ENCODE measurements at places on chromosomes 1 and 21.

GRCh38 chr1:215507119-215507518, 60.0 kb upstream of the KCTD3 start:
- DNase-seq = no peak

DNA sequence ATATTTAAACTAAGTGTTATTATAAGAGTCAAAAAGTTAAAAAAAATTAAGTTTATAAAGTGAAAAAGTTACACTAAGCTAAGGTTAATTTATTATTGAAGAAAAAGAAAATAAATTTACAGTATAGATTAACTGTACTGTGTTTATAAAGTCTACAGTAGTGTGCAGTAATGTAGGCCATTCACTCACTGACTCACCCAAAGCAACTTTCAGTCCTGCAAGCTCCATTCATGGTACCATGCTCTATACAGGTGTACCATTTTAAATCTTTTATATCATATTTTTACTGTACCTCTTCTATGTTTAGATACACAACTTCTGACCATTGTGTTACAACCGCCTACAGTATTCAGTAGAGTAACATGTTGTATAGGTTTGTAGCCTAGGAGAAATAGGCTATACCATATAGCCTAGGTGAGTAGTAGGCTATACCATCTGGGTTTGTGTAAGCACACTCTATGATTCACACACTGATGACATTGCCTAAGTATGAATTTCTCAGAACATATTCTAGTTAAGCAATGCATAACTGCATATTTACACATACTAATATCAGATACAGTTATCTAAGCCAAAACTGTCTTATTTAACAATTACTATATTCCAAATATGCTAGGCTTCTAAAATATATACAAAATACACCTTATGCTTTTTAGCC, 80.6 kb upstream of the GFI1 start:
- no peak for DNase-seq

GRCh38 chr1:161013131-161013487, 7.8 kb downstream of the F11R start:
- no peak for DNase-seq

DNA sequence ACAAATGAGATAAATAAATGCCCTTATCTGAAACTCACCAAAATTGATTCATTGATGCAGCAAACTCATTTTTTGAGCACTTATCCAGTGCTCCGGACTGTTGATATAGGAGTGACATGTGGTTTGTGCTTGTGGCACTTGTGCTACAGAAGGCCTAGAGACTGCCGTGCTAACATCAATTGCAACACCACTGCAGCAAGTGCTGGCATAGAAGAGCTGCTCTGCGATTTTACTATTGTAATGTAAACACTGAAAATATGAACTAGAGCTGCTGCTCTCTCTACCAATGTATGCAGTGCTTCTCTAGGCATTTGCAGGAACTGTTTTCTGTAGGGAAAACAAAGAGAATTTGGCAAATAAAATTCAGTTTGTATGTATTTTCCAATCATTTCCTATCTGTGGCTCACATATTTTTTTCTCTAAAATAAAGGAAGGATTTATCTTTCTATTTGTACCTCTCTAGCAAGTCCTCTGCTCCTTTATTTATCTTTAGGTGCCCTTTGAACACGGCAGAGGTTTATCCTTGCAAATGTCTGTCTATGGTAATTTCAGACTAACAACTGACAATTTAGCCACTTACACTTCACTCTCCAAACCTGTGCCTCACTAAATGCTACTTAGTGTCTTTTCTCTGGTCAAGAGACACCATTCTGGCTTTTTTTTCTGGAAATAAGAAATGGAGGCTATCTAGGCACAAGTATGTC, 409.5 kb upstream of the ADGRL2 start:
- peak; percentile 17 for DNase-seq

DNA sequence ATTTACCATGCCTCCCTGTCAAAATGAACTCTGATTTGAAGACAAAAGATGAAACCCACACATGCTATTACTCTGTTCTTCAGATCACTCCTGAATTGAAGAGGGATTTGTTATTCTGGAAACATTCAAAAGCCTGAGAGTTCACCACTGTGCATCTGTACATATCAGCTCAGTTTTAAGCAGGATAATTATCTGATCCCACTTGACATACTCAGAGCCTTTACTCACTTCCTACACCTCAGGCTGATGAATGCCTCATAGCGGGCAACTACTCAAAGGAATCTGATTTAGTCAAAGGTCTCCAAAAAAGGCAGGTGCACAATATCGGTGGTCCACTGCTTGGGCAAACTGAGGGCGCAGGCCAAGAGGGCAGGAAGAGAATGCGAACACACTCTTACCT, 47.5 kb upstream of the LPAR3 start:
- DNase-seq = no peak

All from NCI-H774 (cell line).